ENCODE measurements at places on chromosomes 7 and 10.

GRCh38 chr7:70183278-70183677, 585.0 kb downstream of the AUTS2 start:
- DNase-seq, result no peak

- DNase-seq, result no peak
These were observed 19.4 kb downstream of the OGDH start for GRCh38 chr7:44625526-44626471.

DNA sequence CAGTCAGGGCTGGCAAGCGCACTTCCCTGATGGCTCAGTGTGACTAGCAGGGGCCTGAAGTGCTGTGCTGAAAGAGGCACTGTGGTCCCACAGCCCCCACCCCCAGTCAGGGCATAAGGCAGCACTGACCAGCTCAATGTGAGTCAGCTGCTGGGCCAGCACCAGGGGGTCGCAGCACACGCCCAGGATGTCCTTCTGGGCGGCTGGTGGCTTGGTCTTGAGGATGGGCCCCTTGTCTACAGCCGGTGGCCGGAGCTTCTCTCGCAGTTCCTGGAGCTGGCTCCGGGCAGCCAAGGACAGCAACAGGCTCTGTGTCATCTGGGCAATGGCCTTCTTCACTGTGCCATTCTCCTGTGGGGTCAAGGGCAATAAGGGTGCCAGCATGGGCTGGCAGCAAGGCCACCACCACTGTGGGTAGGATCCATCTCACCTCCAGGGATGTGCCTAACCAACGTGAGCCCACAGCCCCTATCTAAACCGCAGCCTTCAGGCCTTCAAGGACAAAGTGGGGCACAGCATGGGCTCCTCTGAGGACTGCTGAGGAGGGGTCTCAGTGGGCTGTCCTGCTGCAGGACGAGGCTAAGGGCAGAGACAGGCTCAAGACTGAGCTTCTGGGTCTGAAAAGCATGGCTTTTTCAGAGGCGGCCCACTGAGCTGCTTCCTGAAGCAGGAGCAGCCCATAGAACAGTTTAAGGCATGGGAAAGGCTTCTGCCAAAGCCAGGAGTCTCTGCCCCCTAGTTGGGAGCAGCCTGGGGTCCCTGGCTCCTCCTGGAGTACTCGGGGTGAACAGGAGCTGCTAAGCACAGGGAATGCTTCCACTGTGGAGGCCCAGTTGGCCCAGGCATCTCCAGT, 62.5 kb downstream of the CSGALNACT2 start:
- peak; percentile 2 for DNase-seq

- DNase-seq, result no peak
These were observed 16.8 kb downstream of the OSBPL3 start for GRCh38 chr7:24963218-24963617.

- DNase-seq, result no peak
These were observed 170.4 kb downstream of the MAGI2 start for GRCh38 chr7:79282882-79283602.

- DNase-seq, result no peak
These were observed 77.5 kb upstream of the CACUL1 start for GRCh38 chr10:118832241-118832651.

- no peak for DNase-seq
These were observed 10.2 kb upstream of the FRA10AC1 start for GRCh38 chr10:93712593-93712992.

DNA sequence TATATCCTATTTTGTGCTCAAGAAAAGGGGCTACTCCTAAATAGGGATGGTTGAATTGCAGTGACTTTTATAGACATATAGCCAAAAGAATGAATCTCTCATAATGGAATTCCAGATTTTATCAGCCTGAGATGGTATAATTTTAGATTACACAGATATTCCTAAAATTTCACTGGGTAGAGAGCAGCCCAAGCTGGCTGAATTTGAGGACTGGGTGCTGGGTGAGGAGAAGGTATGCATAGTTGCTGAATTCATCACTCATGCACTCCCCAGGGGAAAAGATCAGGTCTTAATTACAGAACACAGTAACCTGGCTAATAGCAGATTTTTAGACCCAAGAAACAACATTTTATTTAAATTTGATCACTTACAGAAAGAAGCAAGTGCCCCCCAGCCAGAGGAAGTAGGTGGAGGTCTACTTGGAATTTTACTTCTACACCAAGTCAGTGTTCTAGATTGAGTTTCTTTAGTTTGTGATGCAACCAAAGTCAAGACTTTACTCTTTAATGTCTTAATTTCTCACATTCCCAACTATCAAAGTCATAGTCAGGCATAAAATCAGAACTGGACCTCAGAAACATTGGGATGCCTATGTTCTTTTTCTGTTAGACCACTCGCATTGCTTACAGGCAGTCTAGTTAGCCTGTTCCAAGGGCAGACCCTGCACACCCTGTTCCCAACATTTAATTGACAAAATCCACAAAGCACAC, 337.4 kb upstream of the PODXL start:
- DNase-seq, result no peak

GRCh38 chr7:27201580-27202017, 1.7 kb upstream of the HOXA13 start:
- no peak for DNase-seq

- no peak for DNase-seq
These were observed 194.1 kb downstream of the EMX2 start for GRCh38 chr10:117736655-117737054.

All from endothelial cell (in vitro differentiated cells).